ENCODE measurements at places on chromosomes 7 and 10.

- H3K27ac ChIP-seq, result no peak overlapping the region
- no peak overlapping the region for H3K4me3 ChIP-seq
- peaks cover 83% of the 10 kb centered on the region for H3K27me3 ChIP-seq
- peaks cover 2% of the 10 kb centered on the region for H3K4me1 ChIP-seq
- no peaks in the 10 kb centered on the region for H3K36me3 ChIP-seq
- no peak for DNase-seq
Measured at GRCh38 chr10:117162093-117163060, 24.3 kb upstream of the VAX1 start.

DNA sequence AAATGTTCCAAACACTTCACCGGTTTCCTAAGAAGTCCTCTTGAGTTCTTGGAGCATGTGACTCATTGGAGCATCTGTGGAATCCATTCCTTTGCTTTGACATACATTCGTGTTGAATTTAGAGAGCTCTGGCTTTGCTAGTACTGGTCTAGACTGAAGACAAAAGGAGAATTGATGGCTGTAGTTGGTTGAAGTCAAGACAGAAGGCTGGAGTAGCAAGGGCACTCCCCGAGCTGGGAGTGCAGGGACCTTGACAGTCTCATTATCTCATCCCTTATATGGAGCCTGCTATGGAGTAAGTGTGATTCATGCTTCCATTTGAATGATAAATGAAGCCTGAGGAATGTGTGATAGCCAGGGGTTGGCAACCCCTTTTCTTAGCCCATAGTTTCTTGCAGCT lies 1249.1 kb downstream of the TYW1 start:
- H3K27me3 ChIP-seq, result no peaks in the 10 kb centered on the region
- no peak overlapping the region for H3K4me3 ChIP-seq
- H3K4me1 ChIP-seq, result peaks cover 13% of the 10 kb centered on the region
- DNase-seq, result peak; percentile 7
- H3K27ac ChIP-seq, result peak overlapping the region; percentile 24
- no peaks in the 10 kb centered on the region for H3K36me3 ChIP-seq

- peaks cover 26% of the 10 kb centered on the region for H3K4me1 ChIP-seq
- H3K27ac ChIP-seq, result no peak overlapping the region
- H3K27me3 ChIP-seq, result no peaks in the 10 kb centered on the region
- peaks cover 4% of the 10 kb centered on the region for H3K36me3 ChIP-seq
Measured at GRCh38 chr10:113047605-113047962, 97.5 kb downstream of the TCF7L2 start.

- H3K4me1 ChIP-seq, result no peaks in the 10 kb centered on the region
- no peaks in the 10 kb centered on the region for H3K27me3 ChIP-seq
- no peak for DNase-seq
- no peak overlapping the region for H3K27ac ChIP-seq
- no peaks in the 10 kb centered on the region for H3K36me3 ChIP-seq
- H3K4me3 ChIP-seq, result no peak overlapping the region
Measured at GRCh38 chr7:116200963-116201362, 9.4 kb upstream of the TES start.

GRCh38 chr7:41912426-41912825 lies 209.5 kb upstream of the INHBA start:
- H3K27me3 ChIP-seq, result no peaks in the 10 kb centered on the region
- no peak for DNase-seq

DNA sequence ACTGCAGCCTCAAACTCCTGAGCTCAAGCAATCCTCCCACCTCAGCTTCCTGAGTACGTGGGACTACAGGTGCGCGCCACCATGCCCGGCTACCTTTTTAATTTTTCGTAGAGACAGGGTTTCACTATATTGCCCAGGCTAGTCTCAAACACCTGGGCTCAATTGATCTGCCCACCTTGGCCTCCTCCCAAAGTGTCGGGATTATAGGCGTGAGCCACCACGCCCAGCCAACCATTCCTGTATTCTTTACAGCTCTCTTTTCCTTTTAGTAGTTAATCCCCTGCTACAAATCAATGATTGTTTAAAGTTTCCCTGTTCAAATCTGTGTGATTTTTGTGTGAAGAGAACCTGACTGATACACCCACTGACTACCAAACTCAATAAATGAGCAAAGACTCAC lies 75.4 kb upstream of the SVIL start:
- no peaks in the 10 kb centered on the region for H3K27me3 ChIP-seq
- no peak for DNase-seq
- H3K36me3 ChIP-seq, result no peaks in the 10 kb centered on the region
- no peaks in the 10 kb centered on the region for H3K4me1 ChIP-seq
- H3K27ac ChIP-seq, result no peak overlapping the region
- no peak overlapping the region for H3K4me3 ChIP-seq

- H3K4me1 ChIP-seq, result no peaks in the 10 kb centered on the region
- no peak overlapping the region for H3K27ac ChIP-seq
- no peaks in the 10 kb centered on the region for H3K27me3 ChIP-seq
- H3K4me3 ChIP-seq, result no peak overlapping the region
- DNase-seq, result no peak
- H3K36me3 ChIP-seq, result no peaks in the 10 kb centered on the region
Measured at GRCh38 chr10:115857856-115858255, 415.1 kb downstream of the GFRA1 start.

GRCh38 chr7:106063692-106064091 lies 48.4 kb downstream of the SYPL1 start:
- no peak overlapping the region for H3K4me3 ChIP-seq
- no peaks in the 10 kb centered on the region for H3K36me3 ChIP-seq
- no peak for DNase-seq
- peaks cover 11% of the 10 kb centered on the region for H3K4me1 ChIP-seq
- H3K27ac ChIP-seq, result no peak overlapping the region
- no peaks in the 10 kb centered on the region for H3K27me3 ChIP-seq

DNA sequence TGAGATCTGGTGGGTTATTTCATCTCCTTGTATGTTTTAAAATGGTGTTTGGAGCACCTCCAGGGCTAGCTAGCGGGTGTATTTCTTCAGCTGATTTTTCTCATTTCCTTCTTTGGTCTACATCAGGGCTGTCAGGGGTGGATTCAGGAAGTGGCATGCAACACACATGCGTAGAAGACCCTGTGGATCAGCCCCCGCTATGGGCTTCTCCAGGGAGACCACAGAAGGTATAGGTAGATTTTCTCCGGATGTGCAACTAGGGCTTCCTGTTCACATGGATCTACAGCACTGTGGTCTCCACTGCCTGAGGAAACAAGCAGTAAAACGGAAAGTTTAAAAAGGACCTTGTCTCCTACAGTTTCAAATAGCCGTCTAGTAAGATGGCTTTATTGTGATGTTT lies 10.4 kb downstream of the NUB1 start:
- peaks cover 46% of the 10 kb centered on the region for H3K36me3 ChIP-seq
- H3K27ac ChIP-seq, result no peak overlapping the region
- H3K4me3 ChIP-seq, result no peak overlapping the region
- peak; percentile 28 for DNase-seq

GRCh38 chr7:47915616-47915976 lies 32.7 kb downstream of the PKD1L1 start:
- no peaks in the 10 kb centered on the region for H3K27me3 ChIP-seq
- no peak overlapping the region for H3K4me3 ChIP-seq
- H3K27ac ChIP-seq, result no peak overlapping the region
- DNase-seq, result no peak
- no peaks in the 10 kb centered on the region for H3K36me3 ChIP-seq
- peaks cover 3% of the 10 kb centered on the region for H3K4me1 ChIP-seq

GRCh38 chr7:151625606-151626005 lies 105.9 kb upstream of the RHEB start:
- H3K27ac ChIP-seq, result no peak overlapping the region
- no peak for DNase-seq
- H3K27me3 ChIP-seq, result no peaks in the 10 kb centered on the region
- no peak overlapping the region for H3K4me3 ChIP-seq

- no peak for DNase-seq
- no peaks in the 10 kb centered on the region for H3K36me3 ChIP-seq
- H3K27me3 ChIP-seq, result no peaks in the 10 kb centered on the region
- no peak overlapping the region for H3K27ac ChIP-seq
- no peaks in the 10 kb centered on the region for H3K4me1 ChIP-seq
Measured at GRCh38 chr10:97842656-97843280, 6.9 kb upstream of the GOLGA7B start.

- no peak for DNase-seq
- H3K4me1 ChIP-seq, result peaks cover 9% of the 10 kb centered on the region
- no peak overlapping the region for H3K27ac ChIP-seq
- no peaks in the 10 kb centered on the region for H3K36me3 ChIP-seq
- H3K27me3 ChIP-seq, result no peaks in the 10 kb centered on the region
Measured at GRCh38 chr10:86725980-86726676, 30.3 kb upstream of the BMPR1A start.

GRCh38 chr10:91210014-91210413 lies 10.4 kb upstream of the PCGF5 start:
- H3K27me3 ChIP-seq, result no peaks in the 10 kb centered on the region
- H3K27ac ChIP-seq, result no peak overlapping the region
- no peak for DNase-seq
- H3K36me3 ChIP-seq, result no peaks in the 10 kb centered on the region
